ENCODE measurements at places on chromosomes 3 and 15. TPM values are rescaled to one million over a fixed set of nuclear protein-coding genes. Genes with fewer than 3 reads are reported as not detected.

The ARHGEF26 gene
- total RNA-seq, result 6.9 TPM

The RTP3 gene
- not detected for total RNA-seq

GRCh38 chr3:143041903-143042302 is 40.5 kb downstream of the U2SURP start:
- no peak overlapping the region for H3K4me3 ChIP-seq
- no peaks in the 10 kb centered on the region for H3K27me3 ChIP-seq
- H3K27ac ChIP-seq, result no peak overlapping the region
- H3K36me3 ChIP-seq, result peaks cover 42% of the 10 kb centered on the region
- H3K4me1 ChIP-seq, result no peaks in the 10 kb centered on the region

- no peak overlapping the region for H3K4me3 ChIP-seq
- no peaks in the 10 kb centered on the region for H3K36me3 ChIP-seq
- H3K27me3 ChIP-seq, result no peaks in the 10 kb centered on the region
Measured at GRCh38 chr3:176328666-176329065, 868.6 kb downstream of the TBL1XR1 start.

- H3K27ac ChIP-seq, result no peak overlapping the region
- no peaks in the 10 kb centered on the region for H3K36me3 ChIP-seq
- no peaks in the 10 kb centered on the region for H3K27me3 ChIP-seq
Measured at GRCh38 chr3:46360907-46361306, 7.0 kb downstream of the CCR2 start.

GRCh38 chr3:29267226-29267625 is 13.6 kb upstream of the RBMS3 start:
- H3K4me1 ChIP-seq, result no peaks in the 10 kb centered on the region
- no peak overlapping the region for H3K4me3 ChIP-seq
- H3K27ac ChIP-seq, result no peak overlapping the region
- no peaks in the 10 kb centered on the region for H3K27me3 ChIP-seq
- no peaks in the 10 kb centered on the region for H3K36me3 ChIP-seq

DNA sequence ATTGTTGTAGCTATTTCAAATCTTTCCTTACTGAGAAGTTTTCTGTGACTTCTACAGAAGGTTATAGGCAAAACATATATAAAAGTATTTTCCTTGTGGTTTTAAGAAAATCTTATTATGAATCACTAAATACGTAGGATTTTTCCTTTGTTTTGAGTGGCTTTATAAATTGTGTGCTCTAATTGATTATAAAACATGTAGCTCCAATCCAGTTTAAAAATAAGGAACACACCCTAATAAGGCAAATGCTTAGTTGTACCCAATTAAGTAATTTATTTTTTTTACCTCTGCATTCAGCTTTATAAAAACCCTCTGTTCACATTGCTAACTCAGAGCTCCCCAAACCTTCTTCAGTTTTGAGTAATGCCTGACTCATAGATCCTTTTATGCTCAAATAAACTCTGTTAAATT is 408.0 kb downstream of the NAALADL2 start:
- no peak overlapping the region for H3K4me3 ChIP-seq
- H3K27me3 ChIP-seq, result no peaks in the 10 kb centered on the region
- DNase-seq, result no peak
- H3K4me1 ChIP-seq, result no peaks in the 10 kb centered on the region
- H3K27ac ChIP-seq, result no peak overlapping the region
